ENCODE measurements at places on chromosomes 4 and X. TPM values are rescaled to one million over a fixed set of nuclear protein-coding genes. Genes with fewer than 3 reads are reported as not detected.

The ETDB gene
- not detected for polyA plus RNA-seq

The DDIT4L gene
- polyA plus RNA-seq, result 2.0 TPM

The CACNA1F gene
- 0.38 TPM for polyA plus RNA-seq

The TENM3 gene
- polyA plus RNA-seq, result 0.05 TPM

The NKX3-2 gene
- polyA plus RNA-seq, result not detected

The HMGN5 gene
- polyA plus RNA-seq, result 46.5 TPM

The FAT1 gene
- polyA plus RNA-seq, result 41.2 TPM

The ADH1A gene
- 1.6 TPM for polyA plus RNA-seq

The PNMA6E gene
- not detected for polyA plus RNA-seq

The MEPE gene
- polyA plus RNA-seq, result not detected

Measured in aorta (tissue), 5 donors.